Hypothalamus (tissue), 51 donors: ENCODE measurements at places on chromosomes 16 and 17.

DNA sequence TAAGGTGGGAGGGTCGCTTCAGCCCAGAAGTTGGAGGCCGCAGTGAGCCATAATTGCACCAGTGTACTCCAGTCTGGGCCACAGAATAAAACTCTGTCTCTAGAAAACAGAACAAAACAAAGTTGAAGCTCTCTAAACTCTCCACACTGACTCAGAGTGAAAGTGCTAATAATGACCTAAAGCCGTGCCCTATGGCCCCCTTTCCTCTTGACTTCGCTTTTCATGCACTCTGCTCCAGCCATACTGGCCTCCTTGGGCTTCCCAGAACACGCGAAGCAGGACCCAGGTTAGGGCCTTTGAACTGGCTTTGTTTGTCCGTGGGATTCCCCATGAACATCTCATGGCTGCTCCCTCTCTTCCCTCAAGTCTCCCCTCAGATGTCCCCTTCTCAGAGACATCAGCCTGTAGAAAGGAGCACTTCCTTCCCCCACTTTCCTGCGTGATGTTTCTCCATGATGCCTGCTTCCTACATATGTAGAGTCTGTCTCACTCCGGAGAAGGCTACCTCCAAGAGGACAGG, 18.6 kb upstream of the SPN start:
- DNase-seq = no peak

DNA sequence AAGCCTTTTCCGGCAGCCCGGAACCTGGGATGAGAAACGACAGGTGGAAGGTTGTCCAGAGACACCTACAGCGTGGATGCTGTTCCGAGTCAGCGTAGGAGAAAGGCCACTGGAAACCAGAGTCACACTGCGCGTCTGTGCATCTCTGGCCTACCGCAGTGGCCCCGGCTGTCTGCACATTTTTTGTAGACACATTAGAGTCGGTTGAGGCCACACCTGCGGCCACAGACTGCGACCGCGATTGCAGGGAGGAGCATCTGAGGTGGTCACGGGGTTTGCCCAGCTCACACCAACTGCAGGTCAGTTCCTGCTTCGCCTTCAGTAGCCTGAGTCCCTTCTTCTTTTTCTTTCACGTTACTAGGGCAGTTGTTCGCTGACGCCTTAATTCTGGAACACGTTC, 52.4 kb downstream of the WDR45B start:
- no peak for DNase-seq

- DNase-seq = no peak
These were observed at the start of gene OR1F1 for GRCh38 chr16:3187798-3188674. OR1F1 (plus strand) TSS chr16:3188204.

- DNase-seq = no peak
These were observed 73.2 kb upstream of the RPL38 start for GRCh38 chr17:74130276-74130675.

DNA sequence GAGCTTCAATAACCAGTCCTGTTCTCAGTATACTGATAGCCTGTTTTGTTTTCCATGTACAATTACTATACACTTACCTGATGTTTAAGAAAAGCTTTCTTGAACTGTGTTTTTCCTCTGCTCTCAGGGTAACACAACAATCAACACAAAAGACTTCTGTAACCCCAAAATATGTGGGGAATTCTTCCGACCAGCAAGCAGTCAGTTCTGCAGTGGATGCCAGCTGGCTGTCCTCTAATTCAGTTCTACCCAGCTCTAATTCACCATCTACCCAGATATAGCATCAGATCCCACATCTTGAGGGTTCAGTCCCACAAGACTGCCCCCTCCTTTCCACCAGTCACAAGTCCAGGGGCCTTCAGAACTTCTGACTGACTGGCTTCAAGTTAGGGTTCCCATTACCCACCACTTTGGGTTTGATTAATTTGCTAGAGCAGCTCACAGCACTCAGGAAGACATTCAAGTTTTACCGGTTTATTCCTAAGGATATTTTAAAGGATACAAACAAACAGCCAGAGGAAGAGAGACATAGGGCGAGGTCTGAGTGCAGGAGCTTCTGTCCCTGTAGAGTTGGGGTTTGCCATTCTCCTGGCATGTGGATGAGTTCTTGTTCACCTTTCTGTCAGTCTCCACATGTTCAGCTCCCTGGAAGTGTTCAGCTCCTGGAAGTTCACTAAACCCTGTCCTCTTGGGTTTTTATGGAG, 178.2 kb downstream of the CHD9 start:
- no peak for DNase-seq

DNA sequence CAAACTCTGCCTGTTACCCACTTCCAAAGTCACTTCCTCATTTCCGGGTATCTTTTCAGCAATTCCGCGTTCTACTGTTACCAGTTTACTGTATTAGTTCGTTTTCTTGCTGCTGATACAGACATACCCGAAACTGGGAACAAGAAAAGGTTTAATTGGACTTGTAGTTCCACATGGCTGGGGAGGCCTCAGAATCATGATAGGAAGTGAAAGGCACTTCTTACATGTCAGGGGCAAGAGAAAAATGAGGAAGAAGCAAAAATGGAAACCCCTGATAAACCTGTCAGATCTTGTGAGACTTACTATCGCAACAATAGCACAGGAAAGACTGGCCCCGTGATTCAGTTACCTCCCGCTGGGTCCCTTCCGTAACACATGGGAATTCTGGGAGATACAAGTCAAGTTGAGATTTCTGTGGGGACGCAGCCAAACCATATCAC, 30.9 kb downstream of the PAFAH1B1 start:
- DNase-seq = no peak

- DNase-seq = no peak
These were observed 9.7 kb upstream of the NKD1 start for GRCh38 chr16:50538411-50539052.

DNA sequence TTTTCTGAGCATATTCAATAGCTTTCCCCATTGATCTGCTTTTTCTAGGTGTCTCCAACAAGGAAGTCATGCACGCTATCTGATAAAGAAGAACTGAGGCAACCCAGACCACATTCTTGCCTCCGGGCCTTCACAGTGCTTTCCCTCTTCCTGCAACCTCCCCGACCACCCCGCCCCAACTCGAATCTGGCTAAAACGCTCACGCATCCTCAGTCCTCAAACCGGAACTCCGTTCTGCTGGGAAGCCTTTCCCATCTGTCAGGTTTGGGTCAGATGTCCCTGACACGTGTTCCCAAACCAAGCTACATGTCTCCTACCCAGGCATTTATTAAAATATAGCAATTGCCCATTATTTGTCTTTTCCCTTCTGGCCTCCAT, 112.7 kb downstream of the VPS53 start:
- no peak for DNase-seq
